ENCODE measurements at places on chromosomes 11 and 22. TPM values are rescaled to one million over a fixed set of nuclear protein-coding genes. Genes with fewer than 3 reads are reported as not detected.

- no peak overlapping the region for H3K27ac ChIP-seq
- no peaks in the 10 kb centered on the region for H3K36me3 ChIP-seq
- H3K27me3 ChIP-seq, result no peaks in the 10 kb centered on the region
Measured at GRCh38 chr11:103591554-103591953, 444.9 kb upstream of the DDI1 start.

DNA sequence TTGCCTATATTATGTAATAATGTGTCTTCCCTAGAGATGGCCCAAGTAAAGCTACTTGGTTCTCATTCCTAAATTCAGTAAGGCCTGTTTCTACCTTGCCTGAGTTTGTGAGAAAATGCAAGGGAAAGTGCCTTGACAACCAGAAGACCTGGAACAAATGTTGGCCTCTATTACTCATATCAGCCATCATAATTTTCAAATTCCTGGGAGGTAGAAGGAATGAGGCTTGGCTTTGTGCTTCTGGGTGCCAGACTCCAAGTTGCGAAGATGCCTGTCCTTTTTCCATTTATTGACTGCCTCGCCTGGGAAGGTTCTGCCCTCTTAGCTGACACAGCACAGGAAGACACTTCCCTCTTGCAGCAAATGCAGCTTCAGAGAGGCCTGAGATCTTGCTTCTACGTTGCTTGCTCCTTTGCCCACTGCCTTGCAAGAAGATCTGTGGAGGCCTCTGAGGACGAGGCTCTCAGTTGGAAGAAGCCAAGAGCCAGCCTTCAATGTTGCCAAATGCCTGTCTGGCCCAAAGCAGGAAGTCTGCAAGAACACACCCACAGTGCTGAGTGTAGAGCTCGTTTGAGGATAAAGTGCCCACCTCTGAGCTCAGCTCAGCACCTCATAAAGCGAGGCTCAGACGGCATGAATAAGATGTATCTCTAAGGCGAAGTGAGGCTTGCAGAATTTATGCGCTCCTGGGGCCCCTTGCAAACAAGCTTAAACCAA lies 120.1 kb downstream of the GALNT18 start:
- no peak overlapping the region for H3K4me3 ChIP-seq
- no peaks in the 10 kb centered on the region for H3K36me3 ChIP-seq
- H3K27ac ChIP-seq, result peak overlapping the region; percentile 40
- no peak for DNase-seq
- no peaks in the 10 kb centered on the region for H3K27me3 ChIP-seq
- peaks cover 13% of the 10 kb centered on the region for H3K4me1 ChIP-seq

The NUDT8 gene
- total RNA-seq, result 7.2 TPM

The RFPL2 gene
- 23.7 TPM for total RNA-seq

DNA sequence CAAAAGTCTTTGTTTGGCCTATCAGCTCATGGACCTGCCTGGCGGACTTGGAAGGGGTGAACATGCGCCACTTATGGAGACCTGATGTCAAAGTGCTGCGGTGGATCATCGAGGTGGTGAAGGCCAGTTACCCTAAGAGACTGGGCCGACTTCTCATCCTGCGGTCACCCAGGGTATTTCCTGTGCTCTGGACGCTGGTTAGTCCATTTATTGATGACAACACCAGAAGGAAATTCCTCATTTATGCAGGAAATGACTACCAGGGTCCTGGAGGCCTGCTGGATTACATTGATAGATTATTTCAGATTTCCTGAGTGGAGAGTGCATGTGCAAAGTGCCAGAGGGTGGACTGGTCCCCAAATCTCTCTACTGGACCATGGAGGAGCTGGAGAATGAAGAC lies 17.9 kb downstream of the ALKBH3 start:
- H3K36me3 ChIP-seq, result peaks cover 6% of the 10 kb centered on the region
- H3K27ac ChIP-seq, result no peak overlapping the region
- H3K27me3 ChIP-seq, result no peaks in the 10 kb centered on the region
- DNase-seq, result no peak
- no peak overlapping the region for H3K4me3 ChIP-seq
- H3K4me1 ChIP-seq, result peaks cover 12% of the 10 kb centered on the region

DNA sequence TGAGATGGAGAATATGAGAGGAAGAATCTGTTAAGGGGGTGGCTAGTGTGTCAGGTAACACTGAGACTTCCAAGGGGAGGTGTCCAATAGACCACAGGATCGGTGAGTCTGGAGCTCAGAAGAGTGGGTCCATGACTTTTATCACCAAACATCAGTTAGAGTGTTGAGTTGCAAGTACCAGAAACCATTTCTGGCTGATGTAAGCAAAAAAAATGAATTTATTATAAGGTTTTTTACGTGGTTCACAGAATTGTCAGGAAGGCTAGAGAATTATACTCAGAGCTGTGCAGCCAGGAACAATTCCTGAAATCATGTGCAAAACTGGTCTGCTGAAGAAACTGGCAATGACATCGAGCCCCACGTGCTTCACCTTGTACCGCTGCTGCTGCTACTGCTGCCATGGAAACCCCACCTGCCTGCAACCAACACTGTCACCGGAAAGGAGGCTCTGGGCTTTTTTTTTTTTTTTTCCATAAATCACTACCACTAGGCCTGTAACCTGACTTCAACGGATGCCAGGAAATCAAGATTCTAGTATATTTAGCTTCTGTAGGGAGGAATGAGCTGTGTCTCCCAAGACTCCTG lies 16.6 kb upstream of the STK33 start:
- H3K36me3 ChIP-seq, result no peaks in the 10 kb centered on the region
- H3K4me3 ChIP-seq, result no peak overlapping the region
- no peak for DNase-seq
- H3K27ac ChIP-seq, result no peak overlapping the region
- H3K4me1 ChIP-seq, result no peaks in the 10 kb centered on the region

- H3K4me3 ChIP-seq, result peak overlapping the region; percentile 53
- peak; percentile 45 for DNase-seq
- no peaks in the 10 kb centered on the region for H3K27me3 ChIP-seq
- H3K36me3 ChIP-seq, result no peaks in the 10 kb centered on the region
- peaks cover 22% of the 10 kb centered on the region for H3K4me1 ChIP-seq
Measured at GRCh38 chr22:50271519-50271970, 1.4 kb upstream of the MAPK11 start.

GRCh38 chr11:110490886-110491285 lies 61.1 kb downstream of the FDX1 start:
- no peak overlapping the region for H3K4me3 ChIP-seq
- no peak overlapping the region for H3K27ac ChIP-seq
- no peaks in the 10 kb centered on the region for H3K27me3 ChIP-seq
- H3K4me1 ChIP-seq, result no peaks in the 10 kb centered on the region
- DNase-seq, result no peak

DNA sequence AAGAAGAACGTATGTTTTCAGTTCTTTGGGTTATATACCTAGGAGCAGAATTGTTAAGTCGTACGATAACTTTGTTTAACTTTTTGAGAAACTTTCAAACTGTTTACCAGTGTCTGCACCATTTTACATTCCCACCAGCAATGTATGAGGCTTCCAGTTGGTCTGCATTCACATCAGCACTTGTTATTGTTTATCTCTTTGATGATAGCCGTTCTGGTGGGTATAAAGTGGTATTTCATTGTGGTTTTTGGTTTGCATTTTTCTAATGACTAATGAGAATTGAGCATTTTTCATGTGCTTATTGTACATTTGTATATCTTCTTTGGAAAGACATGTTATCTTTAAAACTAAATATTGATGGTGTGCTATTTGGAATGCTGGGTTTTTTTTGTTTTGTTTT lies 59.8 kb downstream of the KDM2A start:
- H3K27me3 ChIP-seq, result no peaks in the 10 kb centered on the region
- H3K27ac ChIP-seq, result no peak overlapping the region
- no peaks in the 10 kb centered on the region for H3K4me1 ChIP-seq
- DNase-seq, result no peak
- H3K36me3 ChIP-seq, result no peaks in the 10 kb centered on the region

GRCh38 chr11:33730716-33731115 lies 5.5 kb downstream of the CD59 start:
- H3K4me1 ChIP-seq, result no peaks in the 10 kb centered on the region
- DNase-seq, result no peak
- H3K27ac ChIP-seq, result no peak overlapping the region

The KDELR3 gene
- total RNA-seq, result 25.4 TPM

DNA sequence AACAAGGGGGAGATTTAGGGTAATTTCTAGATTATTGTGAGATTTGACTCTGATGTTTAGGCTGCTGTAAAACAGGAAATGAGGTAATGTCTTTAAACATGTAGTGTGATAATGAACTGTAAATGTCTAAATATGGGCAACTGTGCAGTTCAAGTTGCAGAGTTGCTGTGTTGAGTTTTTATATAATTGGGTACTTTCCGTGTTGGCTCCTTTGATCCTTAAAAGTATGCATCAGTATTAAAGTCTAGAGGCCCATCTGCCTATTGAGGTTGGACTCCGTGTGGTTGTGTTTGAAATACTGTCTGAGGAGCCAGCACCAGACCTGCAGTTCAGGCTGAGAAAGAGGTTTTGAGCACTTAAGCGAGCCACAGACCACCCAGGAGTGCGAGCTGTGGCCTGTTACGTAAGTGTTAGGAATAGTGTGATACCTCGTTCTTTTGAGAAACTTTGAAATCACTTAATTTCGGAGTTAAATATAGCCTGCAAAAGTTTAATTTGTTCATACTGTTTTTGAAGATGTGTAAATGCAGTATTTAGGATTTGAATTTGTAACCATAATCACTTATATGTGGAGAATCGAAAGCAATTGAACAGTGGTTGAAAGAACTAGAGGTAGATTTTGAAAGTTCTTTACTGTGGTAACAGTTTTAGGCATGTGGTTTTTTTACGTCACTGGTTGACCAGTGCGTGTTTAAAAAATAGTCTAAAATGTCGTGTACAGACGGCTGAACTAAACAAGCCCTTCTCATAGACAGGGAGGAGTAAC lies 9.0 kb downstream of the FAM118A start:
- DNase-seq, result no peak
- peak overlapping the region; percentile 87 for H3K27ac ChIP-seq
- H3K36me3 ChIP-seq, result peaks cover 7% of the 10 kb centered on the region
- peaks cover 36% of the 10 kb centered on the region for H3K4me1 ChIP-seq
- no peak overlapping the region for H3K4me3 ChIP-seq
- H3K27me3 ChIP-seq, result no peaks in the 10 kb centered on the region

The DDTL gene
- not detected for total RNA-seq

- H3K27me3 ChIP-seq, result no peaks in the 10 kb centered on the region
- no peak for DNase-seq
- H3K4me3 ChIP-seq, result no peak overlapping the region
- H3K36me3 ChIP-seq, result peaks cover 30% of the 10 kb centered on the region
- H3K27ac ChIP-seq, result no peak overlapping the region
Measured at GRCh38 chr11:61315260-61315659, 17.6 kb downstream of the DDB1 start.

Measured in prostate gland (tissue), 2 donors.